ENCODE measurements at places on chromosomes 13 and 19.

- ATAC-seq = no peak
Measured at GRCh38 chr19:58328999-58329398, 2.2 kb downstream of the ZSCAN22 start.

DNA sequence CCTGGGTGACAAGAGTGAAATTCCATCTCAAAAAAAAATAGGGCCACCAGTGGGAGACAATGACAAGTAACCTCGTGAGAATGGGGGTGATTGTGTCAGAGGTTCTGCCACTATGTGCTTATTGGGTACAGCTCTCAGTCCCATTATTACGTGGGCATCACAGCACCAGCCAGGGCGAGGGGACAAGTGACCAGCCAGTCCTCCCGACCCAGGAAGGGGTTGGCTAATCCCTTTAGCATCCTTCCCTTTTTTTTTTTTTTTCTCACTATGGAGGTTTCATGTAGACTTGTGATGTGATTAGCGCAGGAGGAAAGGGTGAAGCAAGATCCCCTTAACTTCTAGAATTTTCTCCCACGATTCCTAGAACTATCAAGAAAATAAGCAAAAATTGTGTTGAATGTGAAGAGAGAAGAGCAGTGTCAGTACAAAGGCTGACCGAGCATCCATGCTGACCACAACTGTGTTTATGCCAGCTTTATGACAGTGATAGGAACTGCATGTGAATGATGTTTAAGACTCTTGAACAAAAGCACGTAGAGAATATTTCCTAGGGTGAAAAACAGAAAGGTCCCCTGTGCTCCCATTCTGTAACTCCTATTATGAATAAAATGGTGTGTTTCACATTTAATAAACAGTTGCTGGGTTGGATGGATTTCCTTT is 50.0 kb downstream of the ALOX5AP start:
- ATAC-seq = no peak

DNA sequence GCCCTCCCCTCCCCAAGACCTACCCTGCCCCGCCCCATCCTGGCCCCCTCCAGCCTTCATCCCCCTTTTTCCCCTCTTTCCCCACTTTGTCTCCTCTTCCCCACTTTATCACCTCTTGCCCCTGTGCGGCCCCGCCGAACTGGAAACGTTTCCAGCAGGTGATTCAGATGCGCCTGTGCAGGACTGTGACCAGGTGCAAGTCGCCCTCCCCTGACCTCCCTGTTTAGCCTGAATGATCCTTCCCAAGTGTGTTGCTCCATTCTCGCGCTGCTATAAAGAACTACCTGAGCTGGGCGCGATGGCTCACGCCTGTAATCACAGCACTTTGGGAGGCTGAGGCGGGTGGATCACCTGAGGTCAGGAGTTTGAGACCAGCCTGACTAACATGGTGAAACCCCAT is 25.9 kb downstream of the ZNF791 start:
- ATAC-seq = no peak

DNA sequence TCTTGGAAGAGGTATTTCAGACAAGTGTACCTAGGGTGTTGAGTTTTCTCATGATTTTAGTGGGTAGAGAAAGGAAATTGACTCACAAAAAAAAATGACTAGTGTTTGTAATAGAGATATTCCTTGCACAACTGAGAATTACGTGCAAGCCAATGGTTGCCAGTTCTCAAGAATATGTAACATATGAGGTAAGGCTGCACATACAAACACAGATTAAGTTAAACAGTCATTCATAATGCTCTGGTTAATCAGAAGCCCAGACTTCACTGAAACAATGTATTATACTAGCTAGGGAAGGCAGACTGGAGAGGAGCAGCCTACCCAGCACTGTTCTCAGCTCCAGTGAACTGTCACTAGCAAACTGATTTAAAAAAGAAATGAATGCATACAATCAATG is 418.3 kb downstream of the DIAPH3 start:
- no peak for ATAC-seq

DNA sequence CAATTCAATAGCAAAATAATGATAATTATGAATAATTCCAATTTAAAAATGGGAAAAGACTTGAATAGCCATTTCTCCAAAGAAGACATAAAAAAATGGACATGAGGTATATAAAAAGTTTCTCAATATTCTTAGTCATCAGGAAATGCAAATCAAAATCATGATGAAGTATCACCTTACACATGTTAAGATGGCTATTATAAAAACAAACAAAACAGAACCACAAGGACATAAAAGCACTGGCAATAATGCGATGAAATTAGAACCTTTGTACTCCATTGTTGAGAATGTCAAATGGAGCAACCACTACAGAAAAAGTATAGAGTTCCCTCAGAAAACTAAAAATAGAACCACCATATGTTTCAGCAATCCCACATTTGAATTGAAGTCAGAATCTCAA is 1186.1 kb downstream of the SLITRK5 start:
- ATAC-seq = no peak

DNA sequence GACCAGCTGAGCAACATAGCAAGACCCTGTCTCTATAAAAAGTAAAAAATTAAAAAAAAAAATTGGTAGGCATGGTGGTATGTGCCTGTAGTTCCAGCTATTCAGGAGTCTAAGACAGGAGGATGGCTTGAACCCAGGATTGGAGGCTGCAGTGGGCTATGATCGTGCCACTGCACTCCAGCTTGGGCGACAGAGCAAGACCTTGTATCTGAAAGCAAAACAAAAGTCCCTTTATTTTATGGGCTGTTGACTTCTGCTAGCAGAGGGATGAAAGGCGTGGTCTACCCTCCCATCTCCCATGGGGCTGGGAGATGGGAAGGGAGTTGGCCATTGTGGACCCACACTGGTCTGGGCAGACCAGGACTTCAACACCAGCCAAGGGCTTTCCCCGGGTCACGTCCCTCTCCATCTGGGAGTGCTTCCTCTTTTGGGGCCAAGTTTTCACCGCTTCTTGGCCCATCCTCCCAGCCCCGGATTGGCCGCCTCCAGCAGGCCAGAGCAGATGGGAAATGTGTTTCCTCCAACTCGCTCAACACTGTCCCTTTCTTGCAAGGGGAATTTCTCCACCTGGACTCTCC is 2.2 kb upstream of the TNFSF9 start:
- peak; percentile 1 for ATAC-seq

DNA sequence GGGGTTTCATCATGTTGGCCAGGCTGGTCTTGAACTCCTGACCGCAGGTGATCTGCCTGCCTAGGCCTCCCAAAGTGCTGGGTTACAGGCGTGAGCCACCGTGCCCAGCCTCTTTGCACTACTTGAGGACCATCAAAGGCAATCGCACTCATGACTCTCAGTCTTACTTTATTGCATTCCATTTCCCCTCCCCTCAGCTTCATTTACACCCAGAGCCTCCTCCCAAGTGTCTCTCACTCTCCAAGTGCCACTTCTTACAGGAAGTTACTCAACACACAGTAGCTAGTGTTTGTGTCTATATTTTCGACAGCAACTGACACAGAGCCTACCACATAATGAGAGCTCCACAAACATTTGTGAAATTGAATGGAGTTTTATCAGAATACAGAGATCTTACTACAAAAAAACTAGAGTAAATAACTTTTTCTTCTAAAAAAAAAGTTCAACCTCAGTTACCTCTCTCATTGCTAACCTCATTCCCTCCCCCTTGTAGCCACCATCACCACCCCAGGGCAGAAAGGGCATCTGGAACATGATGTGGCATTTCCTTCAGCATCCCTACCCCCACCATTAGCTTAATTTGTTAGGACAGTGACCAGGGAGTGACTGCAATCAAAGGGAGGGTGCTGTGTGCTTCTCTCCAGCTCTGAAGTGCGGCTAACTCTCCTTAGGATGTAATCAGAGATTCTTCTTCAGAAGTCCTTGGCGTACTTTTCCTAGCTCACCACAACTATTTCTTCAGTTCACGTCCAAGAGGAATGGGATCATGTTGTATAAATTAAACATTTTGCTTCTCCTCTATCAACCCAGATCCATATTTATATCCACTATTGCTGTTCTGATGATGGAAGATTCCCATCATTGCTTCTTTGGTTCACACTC is 17.0 kb upstream of the RUBCNL start:
- ATAC-seq = no peak

- ATAC-seq = no peak
Measured at GRCh38 chr13:91714855-91715254, 316.4 kb downstream of the GPC5 start.
